ENCODE measurements at places on chromosomes 11 and 22. TPM values are rescaled to one million over a fixed set of nuclear protein-coding genes. Genes with fewer than 3 reads are reported as not detected.

Gene VSIG2
- total RNA-seq = 0.17 TPM

Gene MMP1
- total RNA-seq = 14.6 TPM

Gene PAMR1
- 26.1 TPM for total RNA-seq

Gene H19
- 36.1 TPM for total RNA-seq

Gene KLHL35
- 1.2 TPM for total RNA-seq

Gene OR8K1
- not detected for total RNA-seq

Gene RBMXL2
- not detected for total RNA-seq

Gene SYNGR1
- total RNA-seq = 5.6 TPM

Gene SLC5A1
- not detected for total RNA-seq

Gene CCDC116
- not detected for total RNA-seq

Gene OR2D2
- total RNA-seq = not detected

Gene MAPK8IP1
- total RNA-seq = 11.6 TPM

Gene PATE4
- not detected for total RNA-seq

Gene MFNG
- not detected for total RNA-seq

Gene ANKRD42
- total RNA-seq = 4.2 TPM

Gene MPZL2
- not detected for total RNA-seq

Gene BIK
- 0.30 TPM for total RNA-seq

Gene TEX12
- total RNA-seq = not detected

Gene C11orf91
- not detected for total RNA-seq

Gene CNTF
- total RNA-seq = 0.34 TPM

Gene CNGA4
- total RNA-seq = not detected

Gene VWCE
- total RNA-seq = 1.3 TPM

Gene SCGB2A2
- not detected for total RNA-seq

Gene OR8D1
- total RNA-seq = not detected

Gene PTPRCAP
- total RNA-seq = 0.45 TPM

Gene CDC42EP2
- 22.0 TPM for total RNA-seq

Gene CASP1
- total RNA-seq = 19.3 TPM

Gene SCT
- total RNA-seq = not detected

Gene TMPRSS4
- total RNA-seq = not detected
